Cerebellar cortex (tissue), 1 donor: ENCODE measurements at places on chromosomes 12 and 14.

DNA sequence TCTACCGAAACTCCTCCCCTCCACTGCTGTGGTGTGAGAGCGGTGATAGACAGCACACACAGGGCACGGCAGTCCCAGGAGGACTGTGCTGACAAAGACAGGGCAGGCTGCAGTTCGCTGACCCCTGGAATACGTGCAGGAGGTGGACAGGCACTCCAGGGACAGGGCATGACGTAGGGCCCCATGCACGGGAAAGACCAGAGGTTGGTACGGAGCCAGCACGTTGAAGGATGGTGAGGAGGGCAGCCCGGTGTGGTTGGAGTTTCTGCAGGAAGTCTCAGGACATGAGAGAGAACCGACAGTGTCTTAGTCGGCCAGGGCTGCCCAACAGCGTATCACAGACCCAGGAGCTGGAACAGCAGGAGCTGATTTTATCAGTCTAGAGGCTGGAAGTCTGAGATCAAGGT lies 254.2 kb upstream of the FKBP4 start:
- DNase-seq: no peak

DNA sequence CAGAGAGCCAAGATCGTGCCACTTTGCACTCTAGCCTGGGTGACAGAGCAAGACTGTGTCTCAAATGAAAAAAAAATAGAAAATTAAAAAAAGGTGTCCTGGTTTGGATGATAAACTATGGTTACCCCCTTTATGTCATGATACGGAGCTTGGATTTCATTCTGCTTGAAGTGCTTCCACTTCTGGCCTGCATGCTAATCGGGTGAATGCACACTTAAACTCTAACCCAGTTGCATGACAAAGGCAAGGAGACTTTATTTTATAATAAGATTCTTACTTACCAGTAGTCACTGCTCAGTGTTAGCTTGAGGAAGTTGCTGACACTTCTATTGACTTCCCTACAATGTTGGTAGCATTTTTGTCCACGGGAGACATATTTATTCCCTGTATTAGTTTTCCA lies 24.3 kb downstream of the CFAP54 start:
- no peak for DNase-seq

DNA sequence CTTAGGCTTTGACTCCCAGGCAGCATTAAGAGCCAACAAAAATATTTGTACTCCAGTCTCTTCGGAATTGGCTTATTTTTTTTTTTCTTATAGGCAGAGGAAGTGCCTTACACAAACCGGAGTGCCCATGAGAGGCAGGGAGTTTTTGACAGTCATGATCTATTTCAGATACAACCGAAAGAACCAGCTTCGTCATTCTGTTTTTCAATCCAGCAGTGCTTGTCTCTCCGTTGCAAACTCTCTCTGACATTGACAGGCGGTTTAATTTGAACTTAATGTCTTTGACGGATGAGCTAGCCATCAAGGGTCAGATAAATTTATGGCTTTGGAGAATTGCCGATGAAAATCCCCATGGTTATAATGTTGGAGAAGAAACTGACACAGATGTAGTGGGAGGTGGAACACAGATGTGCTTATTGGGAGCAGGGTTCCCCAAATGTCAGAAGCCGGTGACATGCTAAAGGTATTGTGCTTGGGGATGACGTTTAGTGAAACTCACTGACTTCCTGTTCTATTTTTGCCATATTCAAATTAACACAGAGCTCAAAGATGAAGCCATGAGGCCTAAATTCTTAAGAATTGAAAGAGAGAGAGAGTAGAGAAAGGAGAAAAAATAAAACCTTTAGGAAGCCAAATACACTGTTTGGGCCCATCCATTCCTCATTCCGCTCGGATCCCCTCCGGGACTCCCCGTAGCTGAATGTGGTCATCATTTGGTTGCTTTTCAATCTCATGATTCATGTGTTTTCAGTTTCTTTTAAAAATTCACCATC lies 59.7 kb downstream of the PLXNC1 start:
- DNase-seq: no peak

GRCh38 chr12:103909811-103910210 lies 20.4 kb upstream of the HSP90B1 start:
- no peak for DNase-seq

GRCh38 chr12:49332441-49332861 lies 4.5 kb downstream of the C1QL4 start:
- no peak for DNase-seq

DNA sequence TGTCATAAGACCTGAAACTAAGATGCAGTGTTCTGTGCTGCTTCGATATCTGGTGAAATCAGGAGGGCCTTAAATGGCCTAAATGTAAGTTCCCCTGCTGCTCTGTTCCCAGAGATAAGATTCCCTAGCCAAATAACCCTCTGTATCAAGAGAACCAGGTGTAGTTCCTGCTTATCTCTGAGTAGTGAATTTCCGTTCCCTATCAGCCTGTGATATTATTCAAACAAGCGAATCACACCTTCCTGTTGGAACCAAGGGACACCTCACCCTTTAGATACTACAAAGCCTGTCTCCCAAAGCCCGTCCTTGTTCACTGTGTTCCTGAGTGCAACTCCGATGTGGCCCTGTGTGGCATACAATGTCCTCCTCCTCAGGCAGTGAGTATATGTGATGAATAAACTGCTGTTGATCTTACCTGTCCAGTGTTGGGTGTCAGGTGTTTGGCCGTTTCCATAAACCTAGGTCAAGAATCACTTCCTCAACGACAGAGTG lies 52.2 kb upstream of the COCH start:
- no peak for DNase-seq

GRCh38 chr12:77645966-77646598 lies 184.6 kb upstream of the NAV3 start:
- DNase-seq: no peak

DNA sequence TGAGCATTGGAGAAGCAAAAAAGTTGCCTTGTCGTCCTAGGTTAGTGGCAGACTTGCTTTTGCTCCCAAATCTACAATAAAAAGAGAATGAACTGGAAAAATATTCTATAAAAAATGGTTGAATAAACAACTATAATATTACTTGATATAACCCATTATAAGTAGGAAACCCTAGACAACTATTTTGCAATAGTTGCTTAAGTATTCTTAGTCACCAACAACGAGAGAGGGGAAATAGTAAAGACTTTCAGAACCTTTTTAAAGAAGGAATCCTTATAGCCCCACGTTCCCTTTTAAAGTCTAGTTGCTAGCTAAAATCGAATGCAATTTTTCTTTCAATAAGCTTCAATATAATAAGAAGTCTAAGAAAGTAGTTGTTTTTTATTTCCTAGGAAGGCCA lies 17.5 kb downstream of the AQP6 start:
- DNase-seq: no peak

DNA sequence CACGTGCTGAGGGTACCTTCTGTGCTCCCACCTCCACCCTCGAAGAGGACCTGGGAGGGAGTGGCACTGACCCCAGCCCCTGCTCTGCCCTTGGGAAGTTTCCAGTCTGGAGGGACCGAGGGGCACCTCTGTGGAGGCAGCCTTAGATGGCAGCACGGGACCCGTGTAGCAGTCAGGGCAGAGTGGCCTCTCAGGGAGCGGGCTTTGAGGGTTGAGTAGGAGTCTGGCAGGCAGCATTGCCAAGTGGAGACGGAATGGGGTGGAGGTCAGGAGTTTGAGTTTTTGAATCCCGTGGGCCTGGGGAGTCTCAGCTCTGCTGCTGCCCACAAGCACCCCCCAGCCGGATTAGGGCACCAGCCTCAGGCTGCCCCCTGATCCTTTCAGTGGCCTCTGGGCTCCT lies 21.6 kb downstream of the KIF26A start:
- no peak for DNase-seq
